ENCODE measurements at places on chromosomes 7 and 10.

GRCh38 chr7:118580743-118581382 is 356.4 kb downstream of the ANKRD7 start:
- no peak overlapping the region for H3K27ac ChIP-seq
- no peak overlapping the region for H3K4me3 ChIP-seq
- H3K36me3 ChIP-seq, result no peaks in the 10 kb centered on the region
- DNase-seq, result no peak

DNA sequence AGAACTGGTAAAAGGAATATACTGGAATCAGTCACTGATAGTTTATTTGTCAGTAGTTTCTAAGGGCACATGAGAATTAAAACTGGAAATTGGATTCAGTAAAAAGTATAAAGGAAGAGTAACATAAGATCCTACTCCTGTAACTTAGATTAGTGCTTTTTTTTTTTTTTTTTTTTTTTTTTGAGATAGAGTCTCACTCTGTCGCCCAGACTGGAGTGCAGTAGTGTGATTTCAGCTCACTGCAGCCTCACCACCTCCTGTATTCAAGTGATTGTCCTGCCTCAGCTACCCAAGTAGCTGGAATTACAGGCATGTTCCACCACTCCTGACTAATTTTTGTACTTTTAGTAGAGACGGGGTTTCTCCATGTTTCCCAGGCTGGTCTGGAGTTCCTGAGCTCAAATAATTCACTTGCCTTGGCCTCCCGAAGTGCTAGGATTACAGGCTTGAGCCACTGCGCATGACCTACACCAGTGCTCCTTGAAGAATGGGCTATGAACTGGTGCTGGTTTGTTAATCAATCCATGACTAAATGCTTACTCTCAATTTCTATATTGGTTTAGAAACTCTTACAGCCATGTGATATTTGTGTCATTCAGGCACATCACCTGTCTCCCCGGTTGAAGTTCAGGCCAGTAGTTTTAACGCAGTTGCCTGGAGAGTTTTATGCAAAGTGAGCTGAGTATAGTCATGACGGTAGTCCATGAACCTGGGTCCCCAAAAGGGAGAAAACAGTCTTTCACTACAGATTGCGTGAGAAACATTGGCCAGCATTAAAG is 65.0 kb downstream of the ZEB1 start:
- peaks cover 12% of the 10 kb centered on the region for H3K4me1 ChIP-seq
- no peak overlapping the region for H3K4me3 ChIP-seq
- peaks cover 25% of the 10 kb centered on the region for H3K36me3 ChIP-seq
- no peaks in the 10 kb centered on the region for H3K27me3 ChIP-seq

DNA sequence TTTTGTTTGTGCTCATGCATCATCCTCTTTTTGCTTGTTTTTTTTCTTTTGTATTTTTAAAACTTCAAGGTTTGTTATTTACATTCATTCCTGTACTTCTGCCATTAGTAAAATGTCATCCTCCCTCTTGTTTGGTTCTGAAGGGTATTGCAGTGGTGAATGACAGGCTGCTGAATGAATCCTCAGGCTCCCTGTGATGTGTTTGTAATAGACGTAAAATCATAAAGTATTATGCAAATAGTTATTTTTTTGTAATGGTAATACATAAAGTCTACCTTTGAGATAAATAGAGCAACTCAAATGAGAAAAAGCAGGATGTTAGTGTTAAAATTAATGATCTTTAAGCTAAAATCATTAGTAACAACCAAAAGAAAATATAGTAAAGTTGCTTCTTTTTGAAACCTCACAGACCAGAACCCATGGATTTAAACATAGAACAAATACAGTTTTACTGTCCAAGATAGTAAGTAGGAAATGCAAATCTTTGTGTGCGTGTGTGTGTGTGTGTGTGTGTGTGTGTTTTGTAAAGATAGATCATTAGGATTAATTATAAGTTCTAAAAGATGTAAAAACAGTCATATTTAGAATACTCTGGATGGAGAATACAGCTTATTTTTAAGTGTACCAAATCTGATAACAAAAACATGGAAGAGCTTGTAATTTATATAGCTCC is 4.5 kb downstream of the GLCCI1 start:
- no peaks in the 10 kb centered on the region for H3K27me3 ChIP-seq
- peak overlapping the region; percentile 50 for H3K4me3 ChIP-seq
- peaks cover 33% of the 10 kb centered on the region for H3K4me1 ChIP-seq
- H3K36me3 ChIP-seq, result peaks cover 16% of the 10 kb centered on the region

DNA sequence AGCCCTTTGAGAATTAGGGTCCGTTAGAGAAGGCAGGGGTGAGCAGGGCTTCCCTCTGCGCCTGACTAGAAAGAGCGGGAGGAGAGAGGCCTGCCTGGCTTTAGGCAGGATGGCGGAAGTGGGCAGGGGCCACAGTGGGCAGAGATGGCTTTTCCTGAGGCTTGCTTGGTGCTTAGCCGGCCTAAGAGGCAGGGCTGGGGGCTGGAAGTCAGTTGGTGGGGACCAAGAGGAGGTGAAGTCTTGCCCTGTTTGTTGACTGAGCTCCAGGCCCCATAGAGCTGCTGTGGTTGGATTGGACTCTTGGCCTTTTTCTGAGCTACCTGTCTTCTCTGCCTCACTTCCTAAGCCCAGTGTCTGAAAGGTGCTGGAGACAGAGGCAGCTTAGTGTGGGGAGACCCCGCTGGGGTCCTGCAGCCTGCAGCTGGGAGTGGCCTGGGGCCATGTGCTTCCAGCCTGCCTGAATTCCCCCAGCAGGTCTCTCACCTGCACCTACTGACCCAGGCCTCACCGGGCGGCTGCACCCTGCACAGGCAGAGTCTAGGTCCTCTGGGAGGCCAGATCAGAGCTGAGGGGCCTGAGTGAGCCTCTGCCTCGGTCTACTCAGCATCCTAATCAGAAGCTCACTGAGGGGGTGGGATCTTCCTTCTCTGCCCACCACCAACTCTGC is 4.8 kb downstream of the FAM241B start:
- H3K27me3 ChIP-seq, result no peaks in the 10 kb centered on the region
- H3K4me3 ChIP-seq, result no peak overlapping the region
- H3K36me3 ChIP-seq, result no peaks in the 10 kb centered on the region
- H3K27ac ChIP-seq, result no peak overlapping the region
- peaks cover 3% of the 10 kb centered on the region for H3K4me1 ChIP-seq
- no peak for DNase-seq

DNA sequence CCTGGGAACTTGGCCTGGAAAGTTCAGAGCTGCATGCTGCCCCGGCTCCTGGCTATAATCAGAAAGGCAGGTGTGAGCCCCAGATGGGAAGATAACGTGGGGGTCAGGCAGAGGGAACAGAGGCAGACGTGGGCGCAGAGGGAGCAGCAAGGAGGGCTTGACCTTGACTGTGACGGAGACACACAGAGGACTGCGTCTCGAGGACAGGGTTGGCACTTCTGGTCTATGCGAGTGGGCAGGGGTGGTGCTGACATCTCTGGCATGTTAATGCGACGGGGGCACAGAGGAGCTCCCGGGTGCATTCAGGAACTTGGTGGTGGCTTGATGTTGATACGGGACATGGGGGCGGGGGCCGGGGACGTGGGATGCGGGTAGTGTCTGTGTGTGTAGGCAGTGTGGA is 232.1 kb upstream of the GRB10 start:
- H3K4me1 ChIP-seq, result peaks cover 2% of the 10 kb centered on the region
- H3K4me3 ChIP-seq, result no peak overlapping the region
- no peaks in the 10 kb centered on the region for H3K27me3 ChIP-seq
- no peak for DNase-seq
- no peak overlapping the region for H3K27ac ChIP-seq

GRCh38 chr10:130350996-130351395 is 214.8 kb downstream of the GLRX3 start:
- no peak overlapping the region for H3K27ac ChIP-seq
- DNase-seq, result no peak
- H3K27me3 ChIP-seq, result no peaks in the 10 kb centered on the region
- H3K36me3 ChIP-seq, result no peaks in the 10 kb centered on the region
- H3K4me3 ChIP-seq, result no peak overlapping the region

DNA sequence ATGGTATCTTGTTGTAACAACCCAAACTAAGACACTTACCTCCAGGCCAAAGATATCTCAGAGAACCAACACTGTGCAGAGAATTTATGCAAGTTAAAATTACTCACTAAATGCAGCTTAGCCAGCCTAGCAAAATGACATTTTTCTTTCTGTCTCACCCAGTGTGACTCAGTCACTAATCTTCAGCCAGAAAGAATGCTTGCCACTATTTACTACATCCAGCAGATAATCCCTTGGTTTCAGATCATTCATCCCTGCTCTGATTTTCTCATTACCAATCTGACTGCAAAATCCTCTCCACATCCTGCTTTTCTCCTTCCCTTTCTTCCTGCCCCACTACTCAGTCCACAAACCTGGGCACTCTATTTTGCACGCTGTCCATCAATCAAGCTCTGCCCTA is 93.5 kb upstream of the NEBL start:
- H3K27ac ChIP-seq, result no peak overlapping the region
- no peaks in the 10 kb centered on the region for H3K4me1 ChIP-seq
- H3K36me3 ChIP-seq, result no peaks in the 10 kb centered on the region
- H3K4me3 ChIP-seq, result no peak overlapping the region

DNA sequence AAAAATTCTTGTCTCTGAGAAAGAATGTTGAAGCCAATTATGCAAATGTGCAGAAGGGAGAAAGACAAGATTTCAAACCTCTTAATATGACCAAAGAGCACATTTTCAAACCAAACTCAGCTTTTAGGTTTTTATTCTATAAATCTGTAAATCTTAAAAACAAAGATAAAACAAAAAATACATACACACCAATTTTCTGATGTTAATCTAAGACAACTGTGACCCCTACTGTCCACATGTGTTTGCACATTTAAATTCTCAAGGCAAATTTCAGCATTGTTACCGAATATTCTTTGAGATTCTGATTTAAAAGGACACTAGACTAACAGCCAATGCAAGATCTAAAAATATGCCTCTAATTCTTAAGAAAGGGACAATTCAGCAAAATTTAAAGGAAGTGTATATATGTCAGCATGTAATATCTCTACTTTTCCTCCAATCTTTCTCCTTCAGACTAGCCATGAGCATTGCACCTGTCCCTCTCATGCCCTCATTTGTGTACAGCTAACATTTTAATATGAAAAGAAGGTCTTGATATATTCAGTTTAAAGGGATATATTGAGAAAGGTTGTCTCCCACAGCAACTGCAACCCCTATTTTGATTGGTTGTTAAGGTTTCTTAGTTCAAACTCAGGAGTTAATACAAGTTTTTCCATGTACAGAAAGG is 417.9 kb downstream of the IPMK start:
- H3K4me3 ChIP-seq, result no peak overlapping the region
- H3K27ac ChIP-seq, result no peak overlapping the region
- no peaks in the 10 kb centered on the region for H3K27me3 ChIP-seq
- no peaks in the 10 kb centered on the region for H3K4me1 ChIP-seq
- no peak for DNase-seq
